ENCODE measurements at places on chromosomes 12 and 14.

- DNase-seq: no peak
Observed at GRCh38 chr14:55451950-55452349, 11.5 kb upstream of the TBPL2 start.

DNA sequence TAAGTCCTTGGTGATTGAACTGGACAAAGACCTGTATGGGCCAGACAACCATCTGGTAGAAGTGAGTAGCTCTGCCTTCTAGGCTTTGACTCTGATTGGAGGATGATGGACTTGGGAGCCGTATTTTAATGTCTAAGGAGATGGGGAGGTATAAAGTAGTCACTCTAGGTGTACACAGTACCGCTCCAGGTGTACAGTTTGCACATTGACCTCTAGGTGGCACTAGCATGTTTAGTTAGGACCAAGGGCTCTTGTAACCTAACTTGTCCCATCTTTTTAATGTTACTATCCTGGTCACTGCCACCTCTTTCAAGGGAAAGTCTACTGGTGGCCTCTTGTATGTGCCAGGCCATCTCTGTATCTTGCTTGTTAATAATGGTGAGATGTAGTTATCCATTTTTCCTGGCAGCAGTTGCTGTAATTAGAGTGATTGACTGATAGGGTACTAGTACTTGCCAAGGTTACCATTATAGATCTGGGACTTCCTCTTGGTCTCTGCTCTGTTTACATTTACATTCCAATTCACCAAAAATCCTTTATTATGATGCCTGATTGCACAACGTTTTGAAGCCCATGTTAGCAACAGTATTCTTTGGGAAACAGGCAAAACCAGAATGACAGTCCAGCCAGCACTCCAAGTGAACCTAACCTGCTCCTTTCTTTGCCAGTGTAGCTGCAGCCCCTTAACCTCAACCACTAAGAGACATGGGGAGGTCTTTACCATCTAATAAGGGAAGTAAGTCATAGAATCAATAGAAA, 3.6 kb downstream of the SMARCD1 start:
- peak; percentile 67 for DNase-seq

- no peak for DNase-seq
Observed at GRCh38 chr12:93645702-93646101, 31.5 kb upstream of the CRADD start.

- DNase-seq: no peak
Observed at GRCh38 chr14:61153914-61154545, 127.1 kb downstream of the TMEM30B start.

- no peak for DNase-seq
Observed at GRCh38 chr14:38944691-38945090, 158.3 kb downstream of the SEC23A start.

DNA sequence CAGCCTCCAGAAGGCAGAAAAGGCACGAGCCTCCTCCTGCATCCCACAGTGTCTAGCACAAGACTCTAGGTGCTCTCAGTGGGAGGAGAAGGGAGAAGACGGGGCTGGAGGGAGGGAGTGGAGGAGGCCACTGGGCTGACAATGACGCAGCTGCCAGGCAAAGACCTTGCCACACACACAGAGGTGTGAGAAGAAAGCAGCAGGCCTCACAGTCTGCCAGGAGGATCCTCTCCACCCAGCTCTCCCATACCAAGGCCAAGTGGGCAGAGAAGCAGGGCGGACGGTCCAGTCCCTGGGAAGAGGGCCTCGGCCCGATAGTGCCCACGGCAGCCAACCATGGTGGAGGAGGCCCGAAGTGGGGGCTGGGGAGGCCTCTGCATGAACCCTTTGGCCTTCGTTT, 78.9 kb downstream of the NCOR2 start:
- DNase-seq: no peak

GRCh38 chr14:53622447-53622846, 334.2 kb downstream of the BMP4 start:
- DNase-seq: no peak

GRCh38 chr12:12776261-12776660, 9.2 kb upstream of the APOLD1 start:
- no peak for DNase-seq

GRCh38 chr12:71431991-71432390, 7.6 kb upstream of the LGR5 start:
- DNase-seq: no peak

DNA sequence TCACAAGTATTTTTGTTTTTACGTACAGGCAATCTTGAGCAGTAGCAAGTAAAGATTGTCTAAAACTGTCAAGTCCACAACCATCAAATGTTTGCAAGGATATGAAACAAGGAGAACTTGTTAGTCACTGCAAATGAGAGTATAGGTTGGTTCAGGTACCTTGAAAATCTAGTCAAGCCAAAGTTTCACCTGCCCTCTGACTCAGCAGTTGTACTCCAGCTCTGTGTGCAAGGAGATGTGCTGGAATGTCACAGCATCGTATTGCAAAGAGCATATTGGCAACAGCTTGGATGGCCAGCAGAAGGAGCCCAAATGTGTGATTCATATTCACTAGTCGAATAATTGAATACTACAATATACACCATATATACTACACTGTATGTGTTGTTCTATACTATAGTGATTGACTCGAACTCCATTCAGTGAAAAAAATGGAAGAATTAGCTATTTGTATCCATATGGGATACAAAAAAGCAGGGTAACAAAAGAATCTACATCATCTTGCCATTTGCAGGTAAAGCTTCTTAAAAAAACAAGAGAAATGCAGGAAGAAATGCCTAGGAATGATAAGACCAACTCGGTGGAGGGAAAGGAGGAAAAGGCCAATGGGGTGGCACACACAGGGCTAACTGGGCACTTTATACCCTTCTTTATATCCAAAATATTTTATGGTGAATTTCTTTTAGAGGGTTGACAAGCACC, 44.0 kb downstream of the EID3 start:
- no peak for DNase-seq

DNA sequence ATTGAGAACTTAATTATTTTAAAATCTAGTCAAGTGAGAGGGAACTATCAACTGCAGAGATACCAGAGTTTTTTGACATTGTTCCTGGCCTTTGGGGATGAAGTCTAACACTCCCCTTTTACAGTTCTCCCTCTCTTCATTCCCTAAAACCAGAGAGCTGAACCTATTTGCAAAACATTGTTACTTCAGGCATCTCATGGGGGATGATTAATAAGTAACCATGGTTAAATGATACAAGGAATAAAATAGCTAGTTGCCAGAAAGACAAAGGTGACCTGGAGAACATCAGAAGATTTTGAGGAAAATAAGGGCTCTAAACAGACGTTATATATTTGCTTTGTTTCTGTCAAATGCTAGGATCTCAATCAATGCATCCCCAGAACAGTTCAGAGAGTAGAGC, 42.3 kb downstream of the PDE6H start:
- no peak for DNase-seq

DNA sequence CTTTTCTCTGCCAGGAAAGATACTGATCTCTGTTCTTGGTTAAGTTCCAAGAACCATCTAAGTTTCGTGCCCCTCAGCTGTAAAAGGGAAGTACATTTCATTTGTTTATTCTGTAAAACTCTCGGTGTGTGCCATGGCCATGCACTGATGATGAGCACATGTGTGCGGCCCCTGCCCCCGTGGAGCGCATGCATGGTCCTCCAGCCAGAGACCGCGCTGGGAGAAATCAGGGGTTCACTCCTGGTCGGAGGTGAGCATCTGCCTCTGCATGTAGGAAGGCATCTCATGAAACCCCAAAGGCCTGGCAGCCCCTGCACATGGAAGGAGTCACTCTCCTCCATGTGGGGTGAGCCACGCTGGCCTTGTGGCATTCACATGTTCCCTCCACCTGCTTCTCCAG, 102.5 kb upstream of the RTL1 start:
- no peak for DNase-seq
